ENCODE measurements at places on chromosomes 6 and 20.

GRCh38 chr20:47440857-47441773 is 60.6 kb upstream of the NCOA3 start:
- no peak for DNase-seq

DNA sequence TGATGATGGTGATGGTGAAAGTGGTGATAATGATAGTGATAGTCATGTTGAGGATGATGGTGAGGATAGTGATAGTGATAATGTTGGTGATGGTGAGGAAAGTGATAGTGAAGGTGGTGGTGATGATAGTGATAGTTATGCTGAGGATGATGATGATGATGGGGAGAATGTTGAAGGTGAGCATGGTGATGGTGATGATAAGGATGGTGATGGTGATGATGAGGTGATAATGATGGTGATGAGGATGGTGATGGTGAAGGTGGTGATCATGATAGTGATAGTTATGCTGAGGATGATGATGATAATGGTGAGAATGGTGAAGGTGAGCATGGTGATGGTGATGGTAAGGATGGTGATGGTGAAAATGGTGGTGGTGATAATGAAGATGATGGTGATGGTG is 64.9 kb upstream of the ZNF337 start:
- DNase-seq, result no peak

- DNase-seq, result no peak
Measured at GRCh38 chr6:23086100-23086499, 516.7 kb downstream of the HDGFL1 start.

GRCh38 chr20:48697845-48698491 is 129.8 kb downstream of the PREX1 start:
- no peak for DNase-seq

DNA sequence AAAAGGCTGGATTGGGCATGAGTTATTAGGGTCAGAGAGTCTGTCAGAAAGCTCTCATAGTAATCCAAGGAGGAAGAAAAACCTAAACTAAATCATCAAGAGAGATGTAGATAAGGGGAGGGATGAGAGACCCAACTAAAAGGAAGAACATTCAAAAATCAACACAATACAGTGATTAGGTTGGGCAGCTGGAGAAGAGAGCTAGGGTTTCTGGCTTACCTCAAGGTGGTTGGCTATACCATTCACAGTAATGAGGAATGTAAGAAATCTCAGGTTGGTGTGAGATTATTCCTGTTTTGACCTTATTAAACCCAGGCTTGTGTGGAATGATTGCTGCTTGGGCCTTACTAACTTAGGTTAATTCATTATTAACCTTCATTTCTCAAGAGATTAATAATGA is 6.2 kb upstream of the COX7A2 start:
- no peak for DNase-seq

- no peak for DNase-seq
Measured at GRCh38 chr6:85920782-85921181, 278.1 kb upstream of the SYNCRIP start.

All from stimulated activated CD4-positive, alpha-beta T cell treated with anti-CD3 and anti-CD28 coated beads, TNF-alpha, amount 100 ng/mL, for 48 hours (primary cell).